ENCODE measurements at places on chromosomes 11 and 22.

DNA sequence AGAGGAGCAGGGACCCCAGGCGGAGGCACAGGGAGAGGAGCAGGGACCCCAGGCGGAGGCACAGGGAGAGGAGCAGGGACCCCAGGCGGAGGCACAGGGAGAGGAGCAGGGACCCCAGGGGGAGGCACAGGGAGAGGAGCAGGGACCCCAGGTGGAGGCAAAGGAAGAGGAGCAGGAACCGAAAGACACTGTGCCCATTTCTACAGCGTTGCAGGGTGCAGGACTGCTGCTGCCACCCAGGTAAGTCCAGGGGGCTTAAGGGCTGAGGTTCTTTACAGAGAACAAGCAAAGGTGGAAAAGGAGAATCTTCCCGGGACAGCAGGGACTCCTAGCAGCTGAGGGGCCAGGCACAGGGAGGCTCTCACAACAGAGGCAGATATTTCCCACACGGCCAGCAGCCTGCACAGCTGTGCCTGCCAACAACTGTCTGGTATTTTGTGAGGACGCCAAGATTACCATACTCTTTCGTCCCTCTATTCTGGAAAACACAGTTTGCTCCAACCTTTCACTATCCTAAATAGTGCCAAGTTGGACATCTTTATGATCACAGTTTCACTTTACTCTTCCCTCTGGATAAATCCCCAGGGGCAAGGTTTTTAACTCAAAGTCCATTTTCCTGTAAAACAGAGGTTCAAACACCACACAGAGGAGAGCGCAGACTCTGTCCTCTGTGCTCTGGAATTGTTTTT, 39.4 kb downstream of the SHANK2 start:
- no peak for DNase-seq

DNA sequence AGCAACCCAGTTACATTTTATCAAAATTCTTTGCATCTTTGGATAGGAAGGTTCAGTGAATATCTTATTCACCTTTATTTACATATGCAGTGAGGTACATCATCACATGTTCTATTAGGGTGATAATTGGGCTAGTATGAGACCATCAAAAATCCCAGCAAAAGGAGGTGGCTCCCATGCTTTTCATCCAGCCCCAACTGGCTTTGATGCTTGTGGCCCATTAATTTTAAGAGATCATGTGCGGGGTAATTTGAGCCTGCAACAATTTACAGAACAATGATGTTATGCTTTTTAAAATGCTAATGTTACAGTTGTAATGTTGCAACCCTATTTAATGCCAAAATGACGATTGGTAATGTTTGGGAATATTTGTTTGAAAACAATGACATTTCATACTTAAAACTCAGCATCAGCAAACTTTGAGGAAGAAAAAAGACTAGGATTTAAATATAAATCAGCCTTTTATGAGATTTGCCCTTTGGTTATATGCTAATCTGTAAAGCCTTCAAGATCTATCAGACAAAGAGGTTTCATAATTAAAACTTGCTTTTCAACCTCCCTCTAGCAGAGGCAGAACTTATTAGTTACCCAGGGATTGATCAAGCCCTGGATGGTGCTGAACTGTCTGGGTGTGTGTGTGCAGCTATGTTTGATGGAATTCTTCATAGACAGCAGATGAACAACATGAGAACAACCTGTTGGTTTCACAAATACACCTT, 183.5 kb upstream of the SORL1-AS1 start:
- no peak for DNase-seq

DNA sequence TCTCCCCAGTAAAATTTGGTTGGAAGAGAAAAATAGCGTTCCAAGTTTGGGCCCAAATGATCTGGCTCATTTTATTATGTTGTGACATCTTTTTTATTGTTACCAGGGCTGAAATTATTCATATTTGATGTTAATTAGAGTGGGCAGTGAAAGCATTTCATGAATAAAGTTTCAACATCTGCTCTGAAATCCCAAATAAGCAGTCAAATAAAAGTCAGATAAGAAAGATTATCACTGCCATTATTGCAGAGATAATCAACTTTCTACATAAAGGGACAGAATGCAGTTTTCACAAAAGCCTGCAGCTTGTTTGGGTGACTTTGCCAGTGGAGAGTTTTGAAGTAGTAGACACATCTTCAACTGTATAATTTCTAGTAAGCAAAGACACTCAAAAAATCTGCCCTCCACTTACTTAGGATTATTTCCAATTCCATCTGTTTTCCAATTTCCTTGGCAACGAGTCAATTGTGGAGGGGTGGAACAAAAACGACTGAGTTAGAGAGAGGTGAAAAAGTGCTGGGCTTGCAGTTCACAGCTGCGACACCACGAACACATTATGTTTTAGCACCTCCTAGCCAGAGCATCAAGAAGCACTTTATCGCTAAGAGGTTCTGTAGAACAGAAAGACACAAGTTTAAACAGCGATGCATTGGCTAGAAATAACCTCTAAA, 9.0 kb downstream of the TECTA start:
- no peak for DNase-seq

DNA sequence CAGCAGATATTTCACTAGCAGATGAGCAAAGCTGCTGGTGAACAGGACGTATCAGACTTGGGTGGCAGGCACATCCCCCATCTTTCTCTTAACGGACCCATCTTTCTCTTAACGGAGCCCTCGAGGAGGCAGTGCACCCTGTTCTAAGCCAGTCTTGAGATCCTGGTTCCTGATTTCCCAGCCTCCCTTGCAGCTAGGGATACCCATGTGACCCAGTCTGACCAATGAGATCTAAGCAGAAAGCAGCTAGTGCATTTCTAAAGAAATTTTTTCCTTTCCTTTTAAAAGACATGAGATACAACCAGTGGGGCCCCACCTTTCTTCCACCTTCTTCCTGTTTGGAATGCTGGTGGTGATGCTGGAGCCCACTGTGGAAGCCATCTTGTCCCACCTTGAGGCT, 13.6 kb upstream of the ELFN2 start:
- DNase-seq: no peak

DNA sequence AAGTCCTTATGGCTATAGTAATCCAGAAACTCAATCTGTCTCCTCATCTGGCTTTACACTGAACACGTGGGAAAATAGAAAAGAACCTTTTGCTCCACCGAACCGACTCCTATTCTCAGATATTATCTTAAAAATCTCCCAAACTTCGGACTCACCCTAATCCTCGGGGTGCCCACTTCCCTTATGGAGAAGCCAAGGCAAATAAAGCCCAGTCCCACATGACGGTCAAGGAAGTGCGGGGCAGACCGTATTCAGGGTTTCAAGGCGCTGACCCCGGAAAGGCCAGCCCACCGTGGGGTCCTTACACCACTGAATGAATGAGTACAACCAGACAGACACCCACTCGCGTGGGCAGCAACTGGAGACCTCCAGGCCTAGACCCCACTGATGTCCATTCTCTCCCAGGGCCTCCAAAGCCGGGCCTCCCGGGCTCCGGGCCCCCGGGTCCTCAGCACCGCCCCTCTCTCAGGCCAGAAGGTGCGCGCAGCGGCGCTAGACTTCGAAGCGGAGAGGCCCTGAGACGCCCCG, 489 bp downstream of the NUP98 start:
- no peak for DNase-seq

DNA sequence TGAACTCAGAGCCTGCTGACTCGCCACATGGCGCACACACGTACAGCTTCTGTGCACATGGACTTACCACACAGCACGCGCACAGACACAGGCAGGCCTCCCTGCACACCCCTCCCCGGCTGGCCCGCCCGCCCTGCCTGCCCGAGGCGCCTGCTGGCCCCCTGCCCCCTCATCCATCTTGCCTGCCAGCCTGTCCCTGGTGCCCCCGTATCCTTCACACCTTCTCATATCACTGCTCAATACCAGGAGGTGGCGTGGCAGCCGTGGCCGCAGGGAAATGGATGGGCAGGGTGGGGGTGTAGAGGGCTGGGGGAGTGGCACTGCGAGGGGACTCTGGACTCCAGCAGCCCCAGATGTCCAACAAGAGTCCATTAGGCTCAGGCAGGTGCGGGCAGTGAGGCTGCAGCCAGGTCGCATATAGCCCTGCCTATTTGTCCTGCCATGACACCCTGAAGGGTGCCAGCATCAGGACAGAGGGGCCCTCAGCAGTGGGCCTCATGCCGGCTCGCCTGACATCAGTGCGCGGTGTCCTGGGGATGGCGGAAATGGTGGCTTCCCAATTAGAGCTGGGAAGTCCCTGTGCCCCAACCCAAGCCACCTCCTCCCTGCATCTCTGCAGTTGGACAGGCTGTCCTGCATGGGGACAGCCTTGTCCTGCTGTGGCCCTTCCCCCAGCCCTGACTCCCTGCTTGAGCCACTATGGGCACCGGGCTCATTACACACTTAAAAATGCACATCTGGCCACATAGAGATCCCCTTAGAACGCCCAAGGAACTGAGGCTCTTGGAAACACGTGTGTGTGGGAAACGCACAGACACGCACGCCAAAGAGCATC, 2.0 kb upstream of the TBX10 start:
- no peak for DNase-seq

GRCh38 chr11:47571357-47571729, 5.9 kb downstream of the PTPMT1 start:
- no peak for DNase-seq

DNA sequence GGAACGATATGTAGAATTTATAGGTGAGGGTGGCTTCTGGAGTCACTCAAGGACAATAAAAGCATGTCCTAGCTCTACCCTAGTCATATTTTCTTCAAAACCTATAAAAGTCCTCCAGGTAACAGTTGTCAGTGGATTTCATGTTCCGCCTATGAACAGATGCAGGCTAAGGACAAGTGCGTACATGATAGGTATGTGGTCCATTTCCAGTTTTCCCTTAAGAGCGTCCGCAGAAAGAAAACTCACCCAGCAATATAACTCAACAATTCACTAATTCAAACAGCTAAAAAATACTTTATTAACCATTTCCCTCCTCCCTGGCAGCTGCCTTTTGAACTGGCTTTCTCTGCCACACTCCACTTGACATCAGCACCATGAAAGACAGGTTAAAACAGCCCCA, 50.2 kb upstream of the CCDC34 start:
- DNase-seq: no peak

GRCh38 chr22:36358533-36359469, 29.0 kb downstream of the MYH9 start:
- DNase-seq: no peak

- no peak for DNase-seq
These were observed 4.9 kb downstream of the LRRC75B start for GRCh38 chr22:24587948-24588347.

DNA sequence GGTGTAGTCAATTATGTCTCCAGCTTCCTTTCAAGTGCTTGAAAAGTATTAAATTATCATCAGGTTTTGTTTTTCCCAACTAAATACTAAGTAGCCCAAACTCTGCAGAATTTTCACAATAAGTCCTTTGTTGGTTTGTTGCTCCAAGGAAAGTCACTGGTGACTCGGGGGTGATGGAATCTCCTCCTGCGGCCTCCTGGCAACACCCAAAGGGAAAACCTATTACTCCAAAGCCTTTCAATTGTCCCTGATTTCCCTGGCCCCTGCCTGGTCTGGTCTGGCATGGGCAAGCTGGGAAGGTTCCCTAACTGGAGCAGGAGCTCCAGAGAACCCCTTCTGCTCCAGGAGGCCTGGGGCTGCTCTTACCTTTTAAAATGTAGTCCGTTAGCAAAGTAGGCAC, 47.9 kb downstream of the FEZ1 start:
- DNase-seq: no peak

DNA sequence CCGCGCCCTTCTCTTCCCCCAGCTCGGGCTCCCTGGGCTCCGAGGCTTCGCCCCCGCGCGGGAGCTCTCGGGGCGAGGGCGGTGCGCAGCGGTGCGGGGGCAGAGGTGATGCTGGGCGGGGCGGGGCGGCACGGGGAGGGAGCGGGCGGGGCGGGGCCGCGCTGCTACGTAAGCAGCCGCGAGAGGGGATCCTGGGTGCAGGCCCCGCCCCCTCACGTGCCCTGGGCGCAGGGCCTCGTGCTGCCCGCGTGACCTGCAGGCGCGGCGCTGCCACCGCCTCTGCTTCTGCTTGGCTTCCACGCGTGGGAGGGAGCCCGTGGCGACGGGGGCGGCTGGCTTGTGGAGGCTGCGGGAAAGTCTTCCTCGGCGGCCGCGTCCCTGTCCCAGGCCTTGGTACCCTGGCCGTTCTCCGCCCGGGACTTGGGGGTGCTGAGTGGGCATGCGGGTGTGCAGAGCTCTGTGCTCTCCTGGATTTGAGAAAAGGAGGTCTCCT, 132.6 kb upstream of the HSD17B12 start:
- no peak for DNase-seq

- no peak for DNase-seq
These were observed 30.8 kb downstream of the FEZ1 start for GRCh38 chr11:125465255-125465654.

- DNase-seq: no peak
These were observed 138.5 kb downstream of the FEZ1 start for GRCh38 chr11:125357551-125357950.

- DNase-seq: no peak
These were observed 817 bp downstream of the ARL2 start for GRCh38 chr11:65014726-65015227.

DNA sequence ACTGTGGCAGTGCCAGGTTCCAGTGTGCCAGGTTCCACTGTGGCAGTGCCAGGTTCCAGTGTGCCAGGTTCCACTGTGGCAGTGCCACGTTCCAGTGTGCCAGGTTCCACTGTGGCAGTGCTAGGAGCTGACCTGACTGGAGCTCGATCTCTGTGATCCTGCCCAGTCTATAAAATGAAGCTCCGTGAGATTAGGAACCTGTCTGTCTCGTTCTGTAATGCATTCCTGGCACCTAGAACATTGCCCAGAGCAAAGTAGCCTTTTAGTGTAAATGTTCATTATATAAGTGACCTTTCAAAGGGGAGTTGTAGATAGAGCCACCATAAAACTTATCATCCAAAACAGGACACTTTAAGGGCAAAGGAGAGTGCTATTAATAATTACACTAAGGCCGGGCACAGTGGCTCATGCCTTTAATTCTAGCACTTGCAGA, 36.0 kb downstream of the ART5 start:
- DNase-seq: no peak

GRCh38 chr11:60914633-60915247, 782 bp downstream of the TMEM109 start:
- DNase-seq: peak; percentile 19

DNA sequence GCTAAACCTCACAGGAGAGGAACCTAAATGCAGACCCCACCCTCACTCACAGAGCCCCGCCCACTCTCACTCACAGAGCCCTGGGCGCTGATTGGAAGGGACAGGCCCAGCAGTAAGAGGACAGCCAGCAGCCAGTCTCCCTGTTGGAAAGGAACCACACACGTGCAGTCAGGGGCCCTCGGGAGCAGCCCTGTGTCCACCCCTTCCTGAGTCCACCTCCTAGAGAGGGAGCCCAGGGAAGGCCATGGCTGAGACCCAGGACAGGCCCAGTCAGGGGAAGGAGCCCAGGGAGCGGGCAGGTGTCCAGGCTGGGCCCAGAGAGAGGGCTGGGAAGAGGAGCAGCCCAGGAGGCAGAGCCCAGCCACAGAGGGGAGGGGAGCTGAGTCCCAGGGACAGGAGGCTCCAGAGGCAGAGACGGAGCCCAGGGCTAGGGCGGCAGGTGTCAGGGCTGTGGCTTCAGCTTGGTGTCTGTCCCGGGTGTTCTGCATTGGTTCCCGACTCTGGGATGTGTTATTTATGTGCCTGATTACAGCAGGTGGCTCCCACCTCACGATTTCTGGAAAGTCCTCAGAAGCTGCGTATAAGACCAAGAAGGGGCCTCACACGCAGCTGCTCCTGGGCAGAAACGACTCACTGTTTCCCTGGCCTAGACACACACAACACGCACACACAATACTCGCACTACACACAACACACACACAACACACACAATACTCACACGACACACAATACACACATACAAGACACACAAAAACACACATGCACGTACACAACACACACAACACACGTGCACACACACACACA, 9.0 kb upstream of the APOBEC3H start:
- DNase-seq: no peak

- DNase-seq: no peak
These were observed 45.1 kb upstream of the TSPAN18 start for GRCh38 chr11:44681698-44682097.

- peak; percentile 61 for DNase-seq
These were observed 901 bp upstream of the KMT2A start for GRCh38 chr11:118435290-118435892.

Measured in fibroblast of skin of right quadriceps (primary cell).